ENCODE measurements at places on chromosomes 7 and 10. TPM values are rescaled to one million over a fixed set of nuclear protein-coding genes. Genes with fewer than 3 reads are reported as not detected.

GRCh38 chr10:86390337-86391120 is 23.9 kb upstream of the GRID1 start:
- no peak overlapping the region for H3K27ac ChIP-seq
- H3K4me1 ChIP-seq = no peaks in the 10 kb centered on the region
- no peak overlapping the region for H3K4me3 ChIP-seq
- no peak for DNase-seq
- no peaks in the 10 kb centered on the region for H3K27me3 ChIP-seq

DNA sequence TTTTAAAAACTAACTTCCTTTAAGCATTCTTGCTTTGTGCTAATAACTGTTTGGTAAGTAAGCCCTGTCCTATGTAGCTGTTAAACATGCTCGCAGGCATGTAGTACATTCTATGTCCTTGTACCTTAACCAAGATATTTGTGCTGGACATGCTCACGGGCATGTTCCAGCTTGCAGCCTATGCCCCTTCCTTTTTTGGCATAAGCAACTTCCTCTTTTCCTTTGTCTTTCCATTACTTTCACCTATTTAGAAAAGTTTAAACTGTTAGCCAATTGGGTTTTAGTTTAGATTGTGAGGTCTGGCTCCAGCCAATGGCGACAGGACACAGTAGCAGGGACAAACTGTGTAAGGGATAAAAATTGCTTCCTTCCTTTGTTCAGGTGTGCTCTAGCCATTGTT is 14.4 kb upstream of the APBB1IP start:
- DNase-seq = no peak
- no peak overlapping the region for H3K27ac ChIP-seq
- H3K4me1 ChIP-seq = no peaks in the 10 kb centered on the region
- H3K36me3 ChIP-seq = no peaks in the 10 kb centered on the region

DNA sequence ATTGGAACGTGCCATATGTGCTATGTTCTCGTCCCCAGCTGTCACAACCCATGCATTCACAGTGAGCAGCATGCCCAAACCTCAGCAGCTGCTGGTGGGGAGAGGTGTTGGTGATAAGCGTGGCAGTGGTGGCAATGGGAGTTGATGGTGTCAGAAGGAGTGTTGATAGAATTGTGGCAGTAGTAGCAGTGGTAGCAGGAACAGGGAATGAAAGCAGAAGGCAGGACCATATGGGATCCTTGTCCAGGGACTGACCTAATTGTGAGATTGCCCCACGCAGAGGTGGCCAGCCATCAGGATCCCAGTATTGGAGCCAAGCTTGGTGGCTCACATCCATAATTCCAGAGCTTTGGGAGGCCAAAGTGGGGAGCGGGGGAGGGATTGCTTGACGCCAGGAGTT is 276.3 kb downstream of the GALNT17 start:
- H3K4me1 ChIP-seq = peaks cover 50% of the 10 kb centered on the region
- no peaks in the 10 kb centered on the region for H3K36me3 ChIP-seq
- no peaks in the 10 kb centered on the region for H3K27me3 ChIP-seq
- peak; percentile 95 for DNase-seq

DNA sequence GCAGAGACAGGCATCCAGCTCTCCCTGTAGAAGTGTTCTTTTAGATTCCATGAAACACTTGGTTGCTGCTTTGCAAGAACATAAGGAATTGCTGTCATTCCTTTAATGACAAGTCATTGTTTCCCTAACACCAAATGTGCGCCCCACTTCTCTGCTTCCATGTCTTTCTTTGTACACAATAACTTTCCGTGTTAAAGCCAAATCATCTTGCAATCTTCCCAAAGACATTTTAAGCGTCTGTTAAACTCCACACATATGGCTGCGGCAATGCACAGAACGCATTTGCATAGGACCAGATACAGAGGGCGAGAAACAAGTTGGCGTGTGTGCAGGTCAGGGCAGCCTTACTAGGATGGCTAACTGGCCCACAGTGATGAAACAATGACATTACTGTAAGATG is 399.3 kb upstream of the PRKCQ start:
- H3K27me3 ChIP-seq = peaks cover 3% of the 10 kb centered on the region
- H3K36me3 ChIP-seq = no peaks in the 10 kb centered on the region
- no peak for DNase-seq
- no peaks in the 10 kb centered on the region for H3K4me1 ChIP-seq

DNA sequence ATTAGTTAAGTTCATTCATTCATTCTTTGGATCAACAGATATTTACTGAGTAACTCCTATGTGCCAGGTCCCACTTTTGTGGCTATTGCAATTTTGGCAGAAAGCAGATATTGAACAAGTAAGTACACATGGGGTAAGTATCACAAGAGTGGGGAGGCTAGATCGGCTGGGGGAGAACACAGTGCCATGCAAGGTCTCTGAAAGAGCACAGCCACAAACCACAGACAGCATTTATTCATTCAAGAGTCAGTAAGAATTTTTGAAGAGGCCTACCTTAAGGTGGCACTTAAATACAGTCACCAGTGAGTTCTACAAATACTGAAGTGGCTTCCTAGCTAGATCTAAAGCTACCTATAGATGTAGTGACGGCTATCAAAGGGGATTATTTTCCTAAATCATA is 304.2 kb downstream of the RNLS start:
- H3K36me3 ChIP-seq = no peaks in the 10 kb centered on the region
- no peak overlapping the region for H3K4me3 ChIP-seq
- DNase-seq = no peak
- no peak overlapping the region for H3K27ac ChIP-seq

GRCh38 chr10:124194199-124194824 is 100.9 kb upstream of the CHST15 start:
- no peak overlapping the region for H3K27ac ChIP-seq
- H3K27me3 ChIP-seq = no peaks in the 10 kb centered on the region
- no peaks in the 10 kb centered on the region for H3K36me3 ChIP-seq

GRCh38 chr10:87650838-87651589 is 8.7 kb upstream of the PAPSS2 start:
- H3K4me1 ChIP-seq = peaks cover 2% of the 10 kb centered on the region
- no peak for DNase-seq
- H3K4me3 ChIP-seq = no peak overlapping the region
- H3K36me3 ChIP-seq = no peaks in the 10 kb centered on the region

- no peak overlapping the region for H3K4me3 ChIP-seq
- H3K27me3 ChIP-seq = no peaks in the 10 kb centered on the region
- H3K4me1 ChIP-seq = peaks cover 6% of the 10 kb centered on the region
Measured at GRCh38 chr7:2792235-2792634, 51.9 kb downstream of the GNA12 start.

GRCh38 chr7:4257146-4258111 is 424.7 kb upstream of the FOXK1 start:
- no peaks in the 10 kb centered on the region for H3K27me3 ChIP-seq
- H3K36me3 ChIP-seq = no peaks in the 10 kb centered on the region
- peaks cover 32% of the 10 kb centered on the region for H3K4me1 ChIP-seq
- no peak for DNase-seq
- H3K4me3 ChIP-seq = no peak overlapping the region

DNA sequence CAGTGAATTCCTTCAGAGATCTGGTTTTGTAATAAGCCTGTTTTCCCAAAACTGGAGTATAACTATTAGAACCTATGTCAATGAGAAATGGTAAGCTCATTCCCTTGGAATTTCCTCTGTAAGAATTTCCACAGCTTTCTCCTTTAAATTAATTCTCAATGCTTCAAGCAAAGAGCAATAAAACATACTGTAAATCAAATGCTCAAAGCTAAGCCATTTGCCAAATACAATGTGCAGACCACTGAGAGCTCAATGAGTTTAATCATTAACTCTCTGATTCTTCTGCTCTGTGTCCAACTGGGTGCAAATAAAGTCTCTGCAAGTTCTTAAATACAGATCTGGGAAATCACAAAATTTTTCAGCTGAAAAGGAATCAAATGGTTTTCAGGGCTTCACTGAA is 227.6 kb upstream of the IMMP2L start:
- peak; percentile 29 for DNase-seq
- no peaks in the 10 kb centered on the region for H3K4me1 ChIP-seq
- H3K27me3 ChIP-seq = no peaks in the 10 kb centered on the region
- no peak overlapping the region for H3K4me3 ChIP-seq
- H3K27ac ChIP-seq = no peak overlapping the region

FBXL13 gene
- total RNA-seq = 12.3 TPM

Data from lung (tissue), 17 donors.